ENCODE measurements at places on chromosomes 1 and 21. TPM values are rescaled to one million over a fixed set of nuclear protein-coding genes. Genes with fewer than 3 reads are reported as not detected.

DNA sequence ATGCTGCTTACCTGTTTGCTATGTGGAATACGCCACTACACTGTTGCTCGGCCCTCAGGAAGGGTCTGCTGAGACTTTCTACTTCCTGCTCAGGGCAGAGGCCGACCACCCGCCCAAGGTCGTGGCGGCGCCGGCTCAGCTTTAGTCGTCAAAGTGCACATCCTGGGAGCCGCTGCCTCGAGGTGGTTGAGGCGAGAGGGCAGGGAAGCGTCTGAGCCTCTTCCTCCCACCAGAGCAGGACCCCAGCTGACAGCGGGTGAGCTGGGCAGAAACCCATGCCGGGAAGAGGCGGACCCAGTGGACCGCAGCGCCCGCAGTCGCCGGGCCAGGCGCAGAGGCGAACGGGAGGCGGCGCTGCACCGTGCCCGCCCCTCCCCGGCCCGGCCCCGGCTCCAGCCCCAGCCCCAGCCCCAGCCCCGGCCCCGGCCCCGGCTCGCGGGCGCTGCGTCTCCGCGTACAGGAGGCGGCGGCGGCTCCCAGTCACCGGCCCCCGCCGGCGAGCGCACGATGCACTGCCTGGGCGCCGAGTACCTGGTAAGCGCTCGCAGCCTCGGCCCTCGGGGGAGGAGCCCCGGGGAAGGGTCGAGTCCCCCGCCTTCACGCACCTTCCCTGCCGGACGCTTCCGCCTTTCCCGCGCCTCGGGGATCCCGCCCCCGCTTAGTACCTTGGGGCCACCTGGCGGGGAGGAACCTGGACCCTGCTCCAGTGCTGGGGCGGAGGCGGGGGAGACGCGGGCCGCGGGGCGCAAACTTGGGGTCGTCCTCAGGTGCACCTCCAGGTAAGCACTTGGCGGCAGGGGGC lies at the start of gene SLC44A3:
TSS of gene SLC44A3 (plus strand) at position 413 of the 802 bp plus-strand sequence. CDS start at position 508, 95 bp downstream.
- no peak for DNase-seq

- DNase-seq, result peak; percentile 23
Measured at GRCh38 chr1:43035821-43036741, 77.4 kb upstream of the SLC2A1 start.

GRCh38 chr1:54363925-54364324 lies 42.3 kb downstream of the SSBP3 start:
- DNase-seq, result no peak

DNA sequence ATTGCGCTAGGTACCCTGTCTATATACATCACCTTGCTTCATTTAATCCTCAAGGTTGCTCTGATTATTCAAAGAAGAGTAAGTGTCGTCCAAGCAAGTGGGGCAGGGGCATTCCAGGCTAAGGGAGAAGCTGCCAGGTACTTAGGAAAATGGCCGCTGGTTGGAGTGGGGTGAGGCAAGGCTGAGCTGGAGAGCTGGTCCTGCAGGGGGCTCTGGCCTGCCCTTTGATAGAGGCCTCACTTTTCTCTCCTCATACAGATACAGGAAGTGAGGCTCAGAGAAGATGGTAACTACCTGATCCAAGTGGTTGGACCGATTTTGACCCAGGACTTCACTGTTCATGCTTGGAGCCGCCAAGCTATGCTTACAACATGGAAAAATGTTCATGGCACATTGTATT lies 86.9 kb upstream of the ZBTB40 start:
- no peak for DNase-seq

GRCh38 chr1:111192074-111192473 lies 8.4 kb downstream of the DENND2D start:
- DNase-seq, result no peak

- DNase-seq, result no peak
Measured at GRCh38 chr1:155694167-155694566, 5.3 kb downstream of the DAP3 start.

- no peak for DNase-seq
Measured at GRCh38 chr1:46615088-46615487, 1.5 kb downstream of the MOB3C start.

DNA sequence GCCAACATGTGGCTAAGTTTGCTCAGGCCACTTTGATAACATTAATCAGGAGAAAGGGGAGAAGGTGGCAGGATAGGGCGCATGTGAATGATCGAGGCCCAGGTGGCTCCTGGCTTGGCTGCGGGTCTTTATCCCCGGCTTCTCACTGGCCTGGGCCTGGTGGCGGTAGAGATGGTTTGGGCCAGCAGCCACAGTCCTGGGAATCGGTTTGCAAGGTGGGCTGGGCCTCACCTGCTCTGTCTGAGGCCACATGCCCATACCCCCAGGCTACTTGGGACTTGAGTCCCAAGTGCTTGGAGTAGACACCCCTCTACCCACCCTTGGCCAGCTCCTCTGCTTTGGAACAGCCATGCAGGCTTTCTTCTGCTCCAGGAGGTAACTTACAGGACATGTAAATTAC lies 49.7 kb upstream of the DISP3 start:
- no peak for DNase-seq

DNA sequence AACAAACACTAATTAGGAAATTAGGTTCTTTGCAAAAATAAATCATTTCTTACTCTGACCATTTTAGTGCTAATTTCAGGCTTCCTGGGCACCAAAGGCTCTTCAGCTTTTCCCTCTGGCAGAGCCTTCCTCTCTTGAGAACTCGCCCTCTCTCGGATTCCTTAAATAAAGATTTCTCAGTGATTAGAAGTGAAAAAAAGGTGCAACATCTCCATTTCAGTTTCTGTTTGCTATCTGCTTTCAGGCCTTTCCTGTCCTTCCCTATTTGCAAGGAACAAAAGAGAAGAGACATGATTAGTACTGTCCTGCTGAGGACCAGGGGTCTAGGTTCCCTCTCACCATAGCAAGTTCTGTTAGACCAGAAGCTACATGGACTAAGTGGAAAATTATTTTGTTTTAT lies 27.8 kb upstream of the CACYBP start:
- no peak for DNase-seq

GRCh38 chr1:219367496-219367895 lies 193.8 kb downstream of the LYPLAL1 start:
- no peak for DNase-seq

MYBPH gene
- 0.13 TPM for total RNA-seq

CYP4A11 gene
- not detected for total RNA-seq

CELA2A gene
- not detected for total RNA-seq
